ENCODE measurements at places on chromosomes 3 and 15.

DNA sequence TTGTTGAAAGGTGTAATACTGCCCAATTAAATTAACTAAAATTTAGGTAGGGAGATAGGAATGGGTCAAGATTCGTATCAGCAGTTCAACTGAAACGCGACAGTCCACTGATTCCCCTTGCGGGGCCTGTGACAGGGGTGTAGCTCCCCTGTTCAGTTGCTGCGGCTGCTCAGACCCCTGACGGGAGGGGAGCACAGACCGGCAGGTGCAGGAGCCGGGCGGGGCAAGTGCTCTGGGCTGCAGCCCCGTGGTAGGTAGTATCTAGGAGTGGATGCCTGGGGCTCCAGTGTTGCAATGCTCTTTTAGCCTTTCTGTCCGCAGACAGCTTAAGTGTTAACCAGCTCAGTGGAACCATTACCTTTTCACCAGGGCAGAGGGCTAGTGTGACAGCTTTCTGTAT is 164.9 kb downstream of the ROBO2 start:
- no peak for DNase-seq

DNA sequence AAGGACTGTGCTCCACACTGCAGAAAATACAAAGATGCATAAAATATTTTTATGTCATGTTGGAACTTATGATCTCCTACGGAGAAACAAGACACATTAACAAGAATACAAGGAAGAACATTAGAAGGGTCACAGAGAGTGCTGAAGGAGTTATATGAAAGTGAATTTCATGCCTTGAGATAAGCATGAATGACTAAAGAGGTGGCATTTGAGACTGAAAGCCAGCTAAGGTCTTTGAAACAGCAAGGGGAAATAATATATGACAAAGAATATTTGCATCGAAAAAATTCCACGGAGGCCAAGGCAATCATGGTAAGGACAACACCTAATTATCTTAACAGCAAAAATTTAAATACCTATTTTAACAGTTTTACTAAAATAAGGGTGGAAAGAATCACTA is 12.5 kb downstream of the GSK3B start:
- no peak for DNase-seq

DNA sequence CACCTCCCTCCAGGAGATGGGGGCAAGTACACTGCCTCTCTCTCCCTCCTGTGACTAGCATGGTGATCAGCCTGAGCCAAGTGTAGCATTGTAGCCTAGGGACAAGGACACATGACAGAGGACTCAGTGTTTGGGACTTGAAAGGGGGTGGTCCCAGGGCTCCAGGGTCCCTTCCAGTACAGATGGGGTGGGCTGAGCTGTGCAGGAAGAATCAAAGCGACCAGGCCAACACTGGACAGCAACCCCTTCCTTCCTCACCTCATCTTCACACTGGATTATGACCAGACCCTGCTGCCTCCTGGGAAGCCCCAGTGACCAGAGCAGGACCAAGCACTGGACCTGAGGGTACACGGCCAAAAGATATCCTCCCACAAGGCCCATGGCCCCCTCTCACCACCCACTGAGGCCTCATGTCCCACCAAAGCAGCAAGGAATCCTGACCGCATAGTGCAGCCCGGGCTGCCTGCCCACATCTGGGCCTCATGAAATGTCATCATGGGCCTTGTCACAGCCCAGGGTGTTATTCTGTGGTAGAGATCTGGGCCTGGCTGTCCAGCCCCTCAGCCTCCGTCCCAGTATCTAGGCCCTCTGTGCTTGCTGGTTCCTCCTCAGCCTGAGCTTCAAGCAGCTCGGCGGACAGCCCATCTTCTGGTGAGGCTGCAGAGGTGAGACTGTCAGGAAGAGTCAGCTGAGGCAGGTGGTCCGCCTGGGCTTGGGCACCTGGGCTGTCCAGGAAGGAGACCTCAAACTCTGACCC is 9.5 kb downstream of the GORASP1 start:
- no peak for DNase-seq

GRCh38 chr3:179837374-179837773 is 184.5 kb downstream of the USP13 start:
- DNase-seq = no peak

DNA sequence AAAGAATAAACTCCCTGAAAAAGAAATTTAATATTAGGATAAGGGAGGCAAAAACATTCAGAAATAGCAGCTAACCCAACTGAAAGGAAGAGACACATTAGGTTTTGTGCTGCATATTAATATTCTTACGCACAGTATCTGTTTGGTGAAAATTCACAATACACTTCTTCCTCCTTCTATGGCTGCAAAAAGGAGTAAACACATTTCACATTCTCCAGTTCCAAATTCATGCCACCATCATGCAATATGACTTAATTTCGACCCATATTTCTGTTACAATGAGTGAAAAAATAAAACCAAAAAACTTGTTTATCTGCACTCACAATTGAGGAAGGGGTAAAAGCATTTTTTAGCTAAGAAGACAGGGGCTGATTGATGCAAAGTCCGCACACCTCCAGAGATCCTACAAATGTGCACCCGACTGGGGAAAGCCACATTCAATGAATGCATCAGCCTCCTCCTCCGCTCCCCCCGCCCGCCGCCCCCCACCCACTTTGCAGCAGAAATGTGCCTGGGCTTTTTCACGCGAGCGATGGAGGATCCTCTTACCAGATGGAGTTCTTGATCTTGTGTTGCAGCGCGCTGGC is 1.0 kb downstream of the RFX7 start:
- no peak for DNase-seq

- DNase-seq = no peak
These were observed 58.5 kb downstream of the TGFBR2 start for GRCh38 chr3:30664884-30665283.

DNA sequence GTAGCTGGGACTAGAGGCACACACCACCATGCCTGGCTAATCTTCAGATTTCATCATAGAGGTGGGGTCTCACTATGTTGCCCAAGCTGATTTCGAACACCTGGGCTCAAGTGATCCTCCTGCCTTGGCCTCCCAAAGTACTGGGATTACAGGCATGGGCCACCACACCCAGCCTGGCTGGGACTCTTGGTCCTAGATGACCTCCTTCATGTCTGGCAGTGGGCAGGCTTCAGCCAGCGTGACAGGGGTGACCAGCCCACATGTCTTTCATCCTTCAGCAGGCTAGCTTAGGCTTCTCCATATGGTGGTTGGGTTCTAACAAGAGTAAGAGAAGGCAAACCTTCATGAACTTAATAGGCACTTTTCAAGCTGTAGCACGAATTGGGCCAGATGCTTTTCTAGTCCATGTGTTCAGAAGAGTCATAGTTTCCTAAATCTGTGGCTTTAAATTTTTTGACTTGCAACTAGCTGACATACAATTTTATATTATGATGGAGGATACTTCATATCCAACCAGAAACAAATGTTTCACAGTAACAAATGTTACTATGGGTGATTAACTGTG is 7.6 kb downstream of the GPD1L start:
- no peak for DNase-seq

GRCh38 chr3:13134879-13135206 is 61.6 kb upstream of the IQSEC1 start:
- no peak for DNase-seq

- DNase-seq = no peak
These were observed 32.6 kb upstream of the NEO1 start for GRCh38 chr15:73019601-73020146.

DNA sequence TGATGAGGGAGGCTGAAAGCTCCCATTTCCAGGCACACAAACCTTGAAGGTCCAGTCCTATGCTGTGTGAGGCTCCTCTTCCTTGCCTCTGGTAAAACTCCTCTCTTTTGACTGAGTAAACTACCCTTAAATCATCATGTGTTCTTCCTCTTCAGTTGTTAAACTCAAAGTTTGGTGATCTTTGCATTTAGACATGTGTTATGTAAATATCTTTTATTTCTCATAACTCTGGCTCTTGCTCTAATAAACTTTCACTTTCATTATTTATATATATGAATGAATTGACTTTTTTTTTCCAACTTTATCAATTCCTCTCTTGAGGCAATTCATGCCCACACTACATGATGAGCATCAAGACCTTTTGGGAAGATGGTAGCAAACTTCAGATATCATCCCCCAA is 26.6 kb downstream of the SUCNR1 start:
- no peak for DNase-seq

- peak; percentile 42 for DNase-seq
These were observed 408.2 kb upstream of the THBS1 start for GRCh38 chr15:39172380-39173281.

DNA sequence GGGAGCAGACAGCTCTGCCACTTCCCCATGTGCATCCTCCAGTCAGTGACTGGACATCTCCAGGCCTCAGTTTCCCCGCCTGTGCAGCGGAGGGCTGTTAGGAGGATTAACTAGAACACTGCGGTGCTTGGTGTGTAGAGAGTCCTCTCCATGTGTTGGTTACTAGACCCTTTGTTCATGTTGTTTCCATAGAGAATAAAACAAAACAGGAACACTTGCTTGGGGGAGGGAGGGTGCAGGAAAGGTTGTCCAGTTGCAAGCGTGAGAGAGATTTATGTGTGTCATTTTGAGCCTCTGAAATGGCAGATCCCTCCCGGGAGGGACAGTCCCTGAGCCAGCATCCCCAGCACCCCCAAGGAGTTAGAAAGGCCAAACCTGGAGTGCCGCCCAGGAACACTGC is 184.0 kb upstream of the LYSMD4 start:
- no peak for DNase-seq

DNA sequence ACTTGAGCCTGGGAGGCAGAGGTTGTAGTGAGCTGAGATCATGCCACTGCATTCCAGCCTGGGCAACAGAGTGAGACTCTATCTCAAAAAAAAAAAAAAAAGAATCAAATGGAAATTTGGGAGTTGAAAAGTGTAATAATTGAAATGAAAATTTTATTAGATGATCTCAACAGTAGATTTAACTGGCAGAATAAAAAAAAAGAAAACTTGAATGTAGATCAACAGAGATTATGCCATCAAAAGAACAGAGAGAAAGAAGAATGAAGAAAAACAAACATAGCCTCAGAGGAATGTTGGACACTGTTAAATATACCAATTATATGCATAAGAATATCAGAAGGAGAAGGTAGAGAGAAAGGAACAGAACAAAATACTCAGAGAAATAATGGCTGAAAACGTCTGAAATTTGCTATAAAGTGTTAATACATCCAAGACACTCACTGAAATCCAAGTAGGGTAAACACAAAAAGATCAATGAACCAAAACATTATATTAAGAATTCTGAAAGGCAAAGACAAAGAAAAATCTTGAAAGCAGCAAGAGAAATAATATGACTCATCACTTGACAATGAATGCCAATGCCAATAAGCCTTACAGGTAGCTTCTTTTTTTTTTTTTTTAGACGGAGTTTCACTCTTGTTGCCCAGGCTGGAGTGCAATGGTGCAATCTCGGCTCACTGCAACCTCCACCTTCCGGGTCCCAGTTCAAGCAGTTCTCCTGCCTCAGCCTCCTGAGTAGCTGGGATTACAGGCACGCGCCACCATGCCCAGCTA is 14.6 kb upstream of the ELP6 start:
- no peak for DNase-seq

- peak; percentile 70 for DNase-seq
These were observed 47.2 kb upstream of the SMAD6 start for GRCh38 chr15:66654739-66655375.

DNA sequence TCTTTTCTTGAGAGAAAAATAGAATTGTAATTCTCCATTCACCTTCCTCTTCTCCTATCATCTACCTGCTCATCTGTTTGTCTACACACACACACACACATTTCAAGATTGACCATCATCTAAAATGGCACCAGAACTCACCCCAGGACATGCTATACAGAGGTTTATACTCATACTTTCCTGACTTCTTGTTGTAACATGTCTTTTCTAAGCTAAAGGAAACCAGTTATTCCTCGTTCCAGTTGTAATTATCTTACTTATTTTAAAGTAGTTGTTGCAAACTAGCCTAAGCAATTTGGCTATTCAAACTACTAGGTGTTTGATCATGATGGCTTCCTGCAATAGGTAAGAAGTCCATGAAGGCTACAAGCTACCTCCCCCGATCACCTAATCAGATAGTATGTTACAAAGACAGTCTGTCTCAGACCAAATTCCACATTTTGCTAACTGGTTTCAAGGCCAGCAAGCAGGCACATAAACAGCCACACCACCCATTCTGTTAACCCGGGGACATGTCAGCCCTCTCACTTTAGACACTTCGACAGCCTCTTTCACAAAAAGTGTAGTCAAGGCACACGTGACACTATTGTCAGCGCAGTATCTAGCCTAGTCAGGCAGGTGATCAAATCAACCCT is 189.7 kb downstream of the SHQ1 start:
- DNase-seq = no peak

DNA sequence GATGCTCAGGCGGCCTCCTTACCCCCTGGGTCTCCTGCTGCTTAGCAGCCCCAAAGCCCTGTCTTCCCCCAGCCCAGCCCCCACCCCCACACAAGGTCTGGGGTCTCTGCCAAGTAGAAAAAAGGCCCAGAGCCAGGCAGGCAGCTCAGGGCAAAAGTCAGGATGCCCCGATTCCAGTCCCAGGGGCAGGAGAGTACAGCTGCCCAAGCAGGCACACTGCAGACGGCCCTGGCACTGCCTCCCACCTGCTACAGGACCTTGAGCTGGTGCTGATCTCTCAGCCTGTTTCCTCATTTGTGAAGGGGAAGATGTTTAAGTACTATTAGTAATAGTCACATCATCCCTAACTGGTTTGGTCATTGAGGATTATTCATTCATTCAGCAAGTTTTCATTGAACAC is 12.6 kb downstream of the TMEM43 start:
- DNase-seq = no peak

GRCh38 chr15:70466305-70466704 is 297.1 kb downstream of the UACA start:
- no peak for DNase-seq

GRCh38 chr3:127825756-127826155 is 3.4 kb upstream of the MGLL start:
- DNase-seq = no peak

GRCh38 chr3:140595295-140595694 is 82.6 kb upstream of the TRIM42 start:
- DNase-seq = no peak

DNA sequence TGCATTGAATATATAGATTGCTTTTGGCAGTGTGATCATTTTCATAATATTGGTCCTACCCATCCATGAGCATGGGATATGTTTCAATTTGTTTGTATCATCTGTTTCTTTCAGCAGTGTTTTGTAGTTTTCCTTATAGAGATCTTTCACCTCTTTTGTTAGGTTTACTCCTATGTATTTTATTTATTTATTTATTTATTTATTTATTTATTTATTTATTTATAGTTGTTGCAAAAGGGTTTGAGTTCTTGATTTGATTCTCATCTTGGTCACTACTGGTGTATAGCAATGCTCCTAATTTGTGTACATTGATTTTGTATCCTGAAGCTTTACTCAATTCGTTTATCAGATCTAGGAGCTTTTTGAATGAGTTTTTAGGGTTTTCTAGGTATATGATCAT is 478.2 kb downstream of the UNC13C start:
- DNase-seq = no peak

GRCh38 chr3:127445581-127446343 is 144.8 kb downstream of the TPRA1 start:
- no peak for DNase-seq

- no peak for DNase-seq
These were observed 17.6 kb downstream of the VGLL4 start for GRCh38 chr3:11626084-11626463.

- no peak for DNase-seq
These were observed 4.5 kb downstream of the PLXNB1 start for GRCh38 chr3:48425281-48425812.

- DNase-seq = peak; percentile 3
These were observed 421.1 kb downstream of the PLOD2 start for GRCh38 chr3:145739926-145740325.
